ENCODE measurements at places on chromosomes 1 and 21.

DNA sequence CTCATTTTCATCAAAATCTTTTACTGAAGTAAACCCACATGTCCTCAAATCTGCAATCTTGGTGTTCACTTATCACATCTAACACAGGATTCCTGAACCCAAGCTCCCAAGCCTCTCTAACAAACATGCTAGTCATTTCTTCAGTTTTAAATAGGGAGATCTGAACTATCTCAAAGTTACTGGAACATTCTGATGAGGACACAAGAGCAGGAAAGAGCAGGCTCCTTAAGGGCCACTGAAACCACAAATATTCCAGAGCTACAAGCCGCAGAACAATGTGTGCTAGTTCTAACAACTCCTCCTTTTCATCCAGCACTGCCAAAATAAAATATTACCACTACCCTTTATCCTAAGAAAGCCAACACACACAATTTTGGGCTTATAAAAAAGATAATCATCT lies 38.9 kb downstream of the WARS2 start:
- peak; percentile 94 for DNase-seq

DNA sequence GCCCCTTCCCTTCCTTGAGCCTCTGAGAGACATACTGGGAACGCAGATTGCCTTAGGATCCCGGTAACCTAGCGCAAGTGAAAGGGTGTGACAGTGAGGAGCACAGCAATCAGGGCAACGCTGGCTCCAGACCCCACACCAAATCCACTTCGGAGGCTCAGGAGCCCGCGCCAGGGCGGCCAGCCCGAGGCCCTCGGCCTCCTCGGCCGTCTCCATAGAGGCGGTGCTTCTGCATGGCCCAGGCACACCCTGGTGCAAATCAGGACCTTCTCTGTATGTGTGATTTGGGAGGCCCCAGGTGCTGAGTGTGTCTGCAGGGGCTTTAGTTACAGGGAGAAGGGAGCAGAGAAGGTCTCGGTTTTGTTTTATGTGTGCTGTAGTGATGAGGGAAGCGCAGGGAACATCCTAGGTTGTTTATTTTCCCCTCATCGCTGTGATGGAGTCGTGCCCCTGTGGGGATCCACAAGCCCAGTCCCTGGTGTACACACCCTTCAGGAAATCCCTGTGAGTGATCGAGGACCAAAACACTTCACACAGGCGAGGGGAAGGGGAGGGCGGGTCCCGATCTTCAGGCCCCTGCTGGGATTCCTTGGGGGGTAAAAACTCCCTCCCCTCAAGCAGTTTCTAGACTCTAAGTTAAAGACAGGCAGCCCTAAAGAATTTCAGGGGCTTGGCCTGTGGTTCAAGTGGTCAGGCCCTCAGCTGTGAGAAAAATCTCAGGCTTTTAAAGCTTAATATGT lies 9.4 kb downstream of the KIAA1614 start:
- no peak for DNase-seq

DNA sequence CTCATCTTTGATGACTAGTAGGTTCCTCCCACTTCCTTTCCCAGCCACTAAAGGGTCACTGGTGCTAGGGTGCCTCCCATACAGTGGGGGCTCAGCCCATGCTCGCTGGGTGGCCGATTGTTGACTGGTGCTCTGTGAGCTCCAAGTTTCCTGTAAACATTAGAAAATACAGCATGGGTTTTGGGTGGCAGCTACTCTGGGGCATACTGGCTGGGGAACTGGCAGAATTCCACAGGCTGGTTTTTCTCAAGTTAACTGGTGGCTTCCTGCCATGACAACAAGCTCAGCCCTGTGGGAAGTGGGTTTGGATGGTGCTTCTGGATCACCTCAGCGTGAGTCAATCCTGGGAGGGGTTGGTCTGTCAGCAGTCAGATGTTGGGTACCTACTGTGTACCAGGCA lies 28.7 kb upstream of the CRNN start:
- DNase-seq: no peak

GRCh38 chr1:2086446-2087078 lies 36.4 kb downstream of the PRKCZ start:
- no peak for DNase-seq

GRCh38 chr1:42933610-42934491 lies 24.8 kb downstream of the SLC2A1 start:
- DNase-seq: no peak

DNA sequence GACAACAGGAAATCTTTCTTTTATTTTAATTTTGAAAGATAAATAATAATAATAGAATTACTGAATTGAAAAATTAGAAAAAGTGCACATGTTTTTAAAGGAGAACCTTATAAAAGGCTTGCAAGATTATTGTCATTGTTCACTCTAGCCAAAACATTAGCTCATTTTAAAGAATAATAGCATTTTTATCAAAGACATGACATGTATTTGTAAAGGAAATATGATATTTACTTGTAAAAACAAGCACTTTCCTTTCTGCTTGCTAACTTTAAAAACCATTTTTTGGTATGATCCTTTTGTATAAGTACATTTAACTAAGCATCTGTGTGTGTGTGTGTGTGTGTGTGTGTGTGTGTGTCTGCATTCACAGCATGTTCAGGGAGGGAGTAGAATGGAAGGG lies 156.3 kb upstream of the C1orf87 start:
- no peak for DNase-seq

DNA sequence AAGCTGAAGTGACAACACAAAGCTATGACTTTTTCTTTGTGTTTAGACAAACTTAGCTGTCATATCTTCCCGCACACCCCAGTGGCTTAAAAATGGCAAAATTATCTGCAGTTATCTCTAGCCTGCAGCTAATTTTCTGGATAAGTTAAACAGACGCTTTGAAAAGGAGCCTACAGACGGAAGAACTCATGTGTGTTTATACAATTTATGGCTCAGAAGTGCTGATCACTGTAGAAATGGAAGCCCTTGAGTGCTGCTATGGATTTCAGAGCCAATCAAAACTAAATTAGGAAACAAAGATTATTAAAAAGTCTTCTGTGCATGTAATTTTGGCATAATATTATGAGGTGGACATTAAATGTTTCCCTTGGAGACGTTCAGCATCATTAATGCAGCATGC lies 11.6 kb downstream of the NTNG1 start:
- no peak for DNase-seq

GRCh38 chr1:84301004-84301784 lies at the start of gene SAMD13:
SAMD13 (plus strand) TSS chr1:84301708; CDS start chr1:84303235, 1,527 bp downstream.
- no peak for DNase-seq

GRCh38 chr1:154219541-154219940 lies 1.2 kb upstream of the UBAP2L start:
- DNase-seq: no peak

DNA sequence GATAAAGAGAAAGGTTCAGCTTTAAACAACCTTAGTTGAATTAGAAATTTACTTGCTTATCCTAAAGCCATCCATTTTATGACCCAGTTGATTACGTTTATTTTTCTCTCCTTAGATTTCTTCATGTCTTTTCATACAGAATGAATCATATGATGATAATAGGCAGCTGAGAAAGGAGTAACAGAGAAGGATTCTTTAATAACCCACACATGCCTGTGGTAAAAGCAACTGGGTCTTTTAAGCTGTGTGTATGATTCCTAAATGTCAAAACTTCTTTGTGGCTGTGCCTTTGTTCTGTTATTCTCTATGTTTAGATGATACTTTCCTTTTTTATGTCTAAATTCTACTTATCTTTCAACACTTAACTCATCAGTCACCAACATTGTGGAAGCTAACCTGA lies 626.5 kb downstream of the NCAM2 start:
- peak; percentile 69 for DNase-seq

GRCh38 chr21:43283136-43283924 lies 114.5 kb downstream of the CRYAA start:
- DNase-seq: no peak

GRCh38 chr1:211511947-211512346 lies 20.0 kb upstream of the RD3 start:
- DNase-seq: peak; percentile 28

GRCh38 chr1:53210954-53211353 lies 9.5 kb downstream of the CZIB start:
- no peak for DNase-seq

- no peak for DNase-seq
These were observed 17.3 kb downstream of the PDPN start for GRCh38 chr1:13600762-13601453.

DNA sequence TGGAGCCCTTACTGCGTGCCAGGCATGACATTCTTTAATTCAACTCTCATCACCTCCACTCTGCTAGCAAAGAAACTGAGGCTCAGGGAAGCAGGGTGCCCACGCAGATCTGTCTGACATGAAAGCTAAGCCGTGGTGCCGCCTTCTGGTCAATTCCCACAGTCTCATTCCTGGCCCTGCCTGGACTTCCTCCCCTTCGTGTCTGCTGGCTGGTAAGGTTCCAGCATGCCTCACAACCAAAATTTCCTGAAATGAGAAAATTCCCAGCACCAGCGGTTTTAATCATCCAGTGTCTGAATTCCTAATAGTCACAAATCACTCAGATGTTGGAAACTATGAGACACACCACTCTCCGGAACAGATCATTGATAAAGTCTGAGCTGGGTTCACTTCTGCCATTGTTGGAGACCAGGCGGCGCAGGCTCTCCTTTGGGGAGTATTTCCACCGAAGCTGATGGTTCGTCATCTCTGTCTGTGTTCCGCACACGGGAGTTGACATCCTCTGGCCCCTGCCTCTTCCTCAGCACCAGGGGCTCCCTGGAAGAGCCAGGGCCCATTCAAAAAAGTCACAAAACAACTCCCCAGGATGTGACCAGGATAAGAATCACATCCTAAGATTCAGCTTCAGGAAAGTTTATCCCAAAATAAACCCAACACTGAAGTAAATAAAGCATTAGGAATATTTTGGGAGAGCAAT lies 167.7 kb downstream of the PLPP3 start:
- no peak for DNase-seq

- DNase-seq: no peak
These were observed 31.5 kb upstream of the CD1D start for GRCh38 chr1:158149175-158149574.

All from non-pigmented ciliary epithelial cell (primary cell).